T-helper 22 cell (primary cell): ENCODE measurements at places on chromosomes 2 and 18.

GRCh38 chr2:79090693-79091092, 2.9 kb upstream of the REG1B start:
- no peak for DNase-seq

- no peak for DNase-seq
These were observed 1.7 kb downstream of the ECEL1 start for GRCh38 chr2:232485757-232486557.

GRCh38 chr2:33213244-33213643, 263.2 kb upstream of the RASGRP3 start:
- no peak for DNase-seq

DNA sequence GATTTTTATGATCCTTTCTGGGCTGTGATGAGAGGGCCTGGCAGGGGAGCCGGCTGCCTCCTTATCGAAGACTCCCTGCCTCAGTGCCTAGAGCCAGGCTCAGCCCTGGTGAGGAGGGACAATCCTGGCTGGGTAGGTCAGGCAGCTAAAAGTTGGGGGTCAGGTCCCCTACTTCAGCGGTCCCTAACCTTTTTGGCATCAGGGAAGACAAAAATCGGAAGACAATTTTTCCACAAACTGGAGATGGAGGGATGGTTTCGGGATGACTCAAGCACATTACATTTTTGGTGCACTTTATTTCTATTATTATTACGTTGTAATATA, 53.1 kb downstream of the HS1BP3 start:
- DNase-seq = no peak

GRCh38 chr2:222547083-222547482, 108.8 kb downstream of the FARSB start:
- no peak for DNase-seq

DNA sequence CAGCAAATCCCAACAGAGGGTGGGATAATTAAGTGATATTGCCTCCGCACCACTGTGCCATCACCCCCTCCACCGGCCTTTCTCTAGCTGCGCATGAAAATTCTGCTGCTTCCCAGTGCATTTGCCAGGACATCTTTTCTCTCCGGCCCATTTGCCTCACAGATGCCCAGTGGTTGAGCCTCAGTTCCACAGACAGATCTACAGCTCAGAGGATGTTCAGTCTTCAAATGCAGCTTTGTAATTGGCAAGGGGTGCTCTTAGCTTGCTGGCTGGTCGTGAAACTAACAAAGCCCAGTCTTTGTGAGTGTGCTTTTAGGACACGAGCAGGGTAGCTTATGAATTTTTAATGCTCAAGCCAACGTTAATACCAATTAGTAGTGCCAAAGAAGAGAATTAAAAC, 253.3 kb upstream of the REV1 start:
- DNase-seq = no peak

DNA sequence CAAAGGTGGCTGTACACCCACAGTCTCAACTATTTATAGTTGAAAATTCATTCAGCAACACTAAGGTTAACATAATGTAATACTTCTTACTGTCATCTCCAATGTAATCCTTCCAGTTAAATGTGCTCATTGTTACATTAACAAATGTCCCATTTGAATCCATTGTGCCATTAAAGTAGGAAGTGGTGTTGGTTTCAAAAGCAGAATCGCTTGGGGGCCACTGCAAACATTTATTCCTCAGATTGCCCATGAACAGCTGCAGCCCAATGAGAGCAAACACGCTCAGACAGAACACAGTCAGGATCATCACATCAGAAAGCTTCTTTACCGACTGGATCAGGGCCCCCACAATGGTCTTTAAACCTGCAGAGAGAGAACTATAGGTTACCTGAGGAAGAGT, 41.4 kb downstream of the SCN3A start:
- DNase-seq = no peak

GRCh38 chr2:101337877-101338276, 29.4 kb upstream of the RNF149 start:
- no peak for DNase-seq

DNA sequence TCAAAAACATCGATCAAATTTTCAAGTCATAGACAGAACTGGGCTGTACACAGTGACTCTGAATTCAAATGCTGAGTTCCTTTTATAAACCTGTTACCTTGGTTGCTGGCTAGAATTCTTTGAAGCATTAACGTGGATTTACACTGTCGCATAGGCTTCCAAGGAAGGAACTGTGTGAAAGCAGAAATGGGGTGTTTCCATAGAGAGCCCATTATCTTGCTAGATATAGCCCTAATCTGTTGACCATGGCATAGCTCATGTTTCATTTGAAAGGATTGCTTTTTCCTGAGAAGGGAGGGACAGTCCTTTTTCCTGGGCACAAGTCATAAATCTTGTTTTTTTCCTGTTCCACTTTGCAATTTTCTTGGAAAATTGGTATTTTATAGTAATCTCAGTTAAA, 73.8 kb upstream of the NEUROD1 start:
- no peak for DNase-seq

DNA sequence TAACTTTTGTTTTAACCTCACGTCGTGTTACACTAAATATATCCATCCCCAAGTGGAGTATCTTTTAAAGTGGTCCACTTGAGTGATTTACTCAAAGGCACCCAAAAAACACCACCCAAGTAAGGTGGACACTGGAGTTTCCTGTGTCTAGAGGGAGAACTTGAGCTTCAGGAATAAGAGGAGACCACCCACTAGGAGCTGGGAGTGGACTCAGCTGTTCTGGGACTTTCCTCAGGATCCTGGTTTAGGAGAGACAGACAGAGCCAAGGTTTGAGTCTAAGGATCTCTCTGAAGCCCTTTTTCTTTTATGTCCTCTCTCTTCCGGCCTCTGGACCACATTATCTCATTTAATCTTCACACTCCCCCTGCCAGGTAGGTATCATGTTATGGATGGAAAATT, 150.7 kb downstream of the GBX2 start:
- no peak for DNase-seq

DNA sequence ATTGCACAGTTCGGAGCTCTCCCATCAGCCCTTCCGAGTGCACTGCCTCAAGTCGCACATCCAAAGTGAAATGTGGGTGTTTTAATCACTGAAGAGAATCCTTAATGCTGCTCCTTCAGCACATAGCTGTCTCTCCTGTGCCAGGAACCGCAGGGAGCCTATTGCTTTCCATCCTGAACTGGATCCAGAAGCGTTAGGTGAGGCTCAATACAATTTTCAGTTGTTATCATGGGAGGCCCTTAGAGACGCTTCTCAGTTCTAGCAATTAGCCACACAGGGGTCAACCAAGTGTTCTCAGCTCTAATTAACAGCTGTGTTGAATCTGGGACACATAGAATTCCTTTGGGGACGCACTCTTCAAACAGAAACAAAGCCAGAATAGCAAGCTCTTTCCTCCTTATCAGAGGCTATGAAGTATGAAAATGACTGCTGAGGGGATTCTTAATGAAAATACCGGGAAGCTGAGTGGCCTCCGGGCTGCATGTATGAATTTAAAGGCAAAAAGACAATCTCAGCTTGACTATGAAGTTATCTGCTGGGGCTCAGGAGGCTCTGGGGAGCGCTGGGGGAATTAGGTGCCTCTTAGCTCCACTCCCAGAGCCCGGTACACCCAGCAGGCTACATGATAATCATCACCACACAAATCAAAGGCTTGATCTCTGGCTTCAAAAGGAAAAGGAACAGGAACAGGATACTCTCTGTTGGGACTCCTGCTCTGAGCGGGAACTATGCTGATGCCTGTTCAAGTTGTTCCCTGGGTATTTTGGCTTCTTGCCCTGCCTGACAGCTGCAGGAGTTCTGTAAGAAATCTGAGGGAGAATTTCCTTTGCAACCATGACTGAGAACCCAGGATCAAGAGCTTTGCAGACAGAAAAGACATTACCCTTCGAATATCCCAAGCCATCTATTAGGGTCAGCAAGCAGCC, 55.4 kb upstream of the NCOA1 start:
- no peak for DNase-seq

GRCh38 chr2:219419012-219419324, 791 bp downstream of the DES start:
- no peak for DNase-seq

DNA sequence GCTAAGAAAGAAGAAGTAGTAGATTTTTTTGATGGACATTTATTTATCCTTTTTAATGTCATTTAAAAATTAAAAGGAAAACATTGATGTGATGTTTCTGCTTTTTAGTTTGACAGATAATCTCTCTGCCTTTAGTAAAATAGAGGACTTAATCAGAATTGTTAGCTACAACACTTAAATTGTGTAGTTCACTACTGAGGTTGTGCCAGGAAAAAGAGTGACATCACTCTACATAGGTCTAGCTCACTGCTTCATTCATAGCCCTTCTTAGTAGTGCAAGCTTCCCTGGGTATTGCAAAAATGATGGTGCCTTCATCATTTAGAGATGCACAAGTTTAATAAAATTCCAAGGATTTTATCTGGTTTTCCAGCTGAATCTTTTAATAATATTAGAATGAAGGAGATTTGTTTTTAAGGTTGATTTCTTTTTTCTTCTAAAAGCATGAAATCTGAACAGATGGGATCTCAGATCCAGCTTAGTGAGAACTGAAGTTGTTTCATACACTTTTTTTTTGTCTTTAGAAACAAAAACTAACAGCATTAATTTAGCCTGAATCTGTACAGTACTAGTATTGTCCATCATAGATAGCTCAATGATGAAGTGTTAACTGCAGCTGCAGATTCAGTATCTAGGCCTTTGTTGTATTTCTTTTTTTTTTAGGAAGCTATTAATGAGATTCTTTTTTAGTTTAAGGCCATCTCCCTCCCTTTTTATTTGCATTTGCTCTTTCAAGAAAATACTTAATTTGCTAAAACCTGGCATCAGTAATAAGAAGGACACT, 20.6 kb upstream of the TMEFF2 start:
- DNase-seq = no peak

GRCh38 chr2:222160944-222161343, 137.9 kb downstream of the PAX3 start:
- no peak for DNase-seq

- DNase-seq = no peak
These were observed 4.0 kb upstream of the RNF152 start for GRCh38 chr18:61896757-61897156.

- no peak for DNase-seq
These were observed 437.2 kb upstream of the PKDCC start for GRCh38 chr2:41610501-41611190.

DNA sequence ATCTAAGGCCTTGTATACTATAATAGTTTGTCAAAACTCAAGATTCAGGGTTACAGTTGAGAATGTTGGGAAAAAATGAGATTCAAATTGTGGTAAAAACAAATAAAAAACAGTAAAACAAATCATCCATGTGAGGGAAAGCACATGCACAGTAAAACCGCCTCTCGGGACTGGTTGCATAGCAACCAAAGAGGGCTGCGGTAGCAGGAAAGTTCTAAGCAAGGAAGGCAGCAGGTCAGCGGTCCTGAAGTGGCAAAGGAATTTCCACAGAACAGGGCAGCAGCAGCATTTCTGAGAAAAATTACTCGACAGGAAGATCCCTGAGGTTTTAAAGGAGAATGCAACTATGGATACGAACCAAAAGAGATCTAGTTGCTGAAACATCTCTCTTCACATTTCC, 93.7 kb downstream of the DYNAP start:
- DNase-seq = no peak

GRCh38 chr2:189409647-189410046, 31.6 kb upstream of the WDR75 start:
- DNase-seq = no peak

DNA sequence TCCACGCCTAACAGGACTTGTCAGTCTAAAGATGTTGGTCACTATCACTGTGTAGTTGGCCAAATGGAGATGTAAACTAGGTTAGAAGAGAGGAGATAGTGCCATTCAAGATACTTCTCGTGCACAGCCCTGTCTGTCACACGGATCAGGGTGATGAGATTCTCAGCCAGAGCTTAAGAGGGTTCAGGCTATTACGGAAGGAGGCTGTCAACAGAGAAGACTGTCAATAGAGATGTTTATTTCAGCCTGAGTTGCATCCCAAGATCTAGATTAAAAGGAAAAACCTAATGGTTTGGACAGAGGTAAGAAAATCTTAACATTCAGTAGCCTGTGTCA, 83.4 kb downstream of the AAK1 start:
- no peak for DNase-seq

GRCh38 chr2:233386382-233387041, 32.2 kb downstream of the DGKD start:
- no peak for DNase-seq

DNA sequence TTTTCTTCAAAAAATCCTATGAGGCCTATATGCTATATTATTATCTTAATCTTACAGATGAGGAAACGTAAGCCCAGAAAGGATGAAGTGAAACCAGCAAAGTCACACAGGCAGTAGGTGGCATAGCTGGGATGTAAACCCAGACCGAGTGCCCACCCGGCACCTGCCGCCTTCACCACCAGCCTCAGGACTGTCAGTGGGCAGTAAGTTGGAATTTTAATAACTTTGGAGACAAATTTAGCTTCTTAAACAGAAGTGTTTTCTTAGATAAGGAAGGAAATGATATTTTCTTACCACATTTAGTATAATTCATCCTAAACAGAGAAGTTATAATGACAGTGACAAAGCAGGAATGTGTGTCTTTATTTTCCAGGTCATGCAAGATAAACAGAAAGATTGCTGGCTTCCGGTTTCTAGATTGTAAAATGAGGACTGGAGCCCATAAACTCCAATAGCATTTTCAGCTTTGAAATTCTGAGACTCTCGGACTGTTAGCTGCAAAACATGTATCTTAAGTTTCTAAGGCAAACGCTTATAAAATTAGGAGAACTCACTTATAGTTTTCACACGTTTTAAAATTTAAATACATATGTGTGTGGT, 59.3 kb downstream of the CD8B2 start:
- no peak for DNase-seq

GRCh38 chr2:166792808-166793207, 95.5 kb upstream of the XIRP2 start:
- no peak for DNase-seq

DNA sequence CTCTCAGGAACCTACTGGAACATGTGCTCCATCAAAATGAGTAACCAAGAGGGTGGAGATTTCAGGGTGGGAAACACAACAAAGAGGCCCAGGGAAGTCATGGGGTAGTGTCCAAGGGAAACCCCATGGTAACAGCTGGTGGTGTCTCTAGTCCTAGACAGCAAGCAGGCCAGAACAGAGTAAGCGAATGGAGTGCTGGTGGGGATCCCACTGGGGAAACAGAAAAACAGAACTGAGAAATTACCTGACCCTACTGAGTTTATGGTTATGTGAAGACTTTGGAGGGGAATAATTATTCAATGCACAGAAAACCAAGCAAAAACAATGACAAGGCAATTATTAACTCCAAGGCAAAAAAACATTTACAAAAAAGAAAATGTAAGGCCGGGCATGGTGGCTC, 16.9 kb downstream of the ERCC3 start:
- no peak for DNase-seq

- no peak for DNase-seq
These were observed 15.2 kb upstream of the GALM start for GRCh38 chr2:38650717-38651116.
